Activated T-cell treated with anti-CD3 and anti-CD28 coated beads, Interleukin-2, amount 50 U/mL, for 24 hours (primary cell): ENCODE measurements at places on chromosomes 2 and 18.

DNA sequence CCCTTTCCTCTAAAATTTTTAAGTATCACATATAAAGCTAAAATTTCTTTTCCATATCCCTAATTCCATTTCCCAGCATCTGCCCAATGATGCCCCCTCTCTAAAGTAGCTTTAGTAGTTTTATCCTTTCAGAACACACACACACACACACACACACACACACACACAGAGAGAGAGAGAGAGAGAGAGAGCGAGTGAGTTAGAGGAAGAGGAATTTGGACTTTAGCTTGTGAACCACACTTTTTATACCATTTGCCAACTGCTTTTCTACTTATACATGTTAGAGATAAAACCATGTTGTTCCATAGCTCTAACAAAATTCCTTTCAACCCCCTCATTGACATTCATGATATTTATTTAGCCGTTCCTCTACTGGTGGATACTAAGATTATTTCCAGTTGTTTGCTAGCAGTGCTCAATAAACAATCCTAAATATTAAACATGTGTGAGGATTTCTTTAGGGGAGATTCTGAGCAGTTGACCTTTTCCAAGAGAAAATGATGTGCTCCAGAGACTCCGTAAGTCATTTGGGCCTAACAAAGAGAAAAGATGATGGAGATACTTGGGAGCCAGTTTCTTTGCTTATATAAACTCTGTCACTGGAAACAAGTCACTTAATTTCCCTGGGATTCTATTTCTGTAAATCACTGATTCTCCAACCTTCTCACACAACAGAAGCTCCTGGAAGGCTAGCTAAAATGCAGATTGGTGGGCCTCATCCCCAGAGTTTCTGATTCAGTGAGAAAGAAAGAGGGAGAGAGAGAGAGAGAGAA, 229.7 kb upstream of the SP5 start:
- DNase-seq = no peak

DNA sequence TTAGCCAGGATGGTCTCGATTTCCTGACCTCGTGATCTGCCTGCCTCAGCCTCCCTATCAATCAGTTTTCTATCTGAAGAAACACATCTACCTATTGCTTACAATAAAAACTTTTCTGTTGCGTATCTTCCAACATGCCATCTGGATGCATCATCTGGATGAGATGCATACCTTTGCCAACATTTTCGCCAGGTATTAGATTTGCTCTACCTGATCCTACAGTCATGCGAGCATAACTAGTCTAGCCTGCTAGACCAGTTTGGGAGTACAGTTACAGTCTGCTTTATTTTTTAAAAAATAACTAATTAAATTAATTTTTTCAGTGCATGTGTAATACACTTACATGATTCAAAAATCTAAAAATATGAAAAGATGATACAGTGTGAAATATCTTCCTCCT, 334.0 kb upstream of the MEX3C start:
- no peak for DNase-seq

GRCh38 chr2:20623741-20624155, 27.1 kb downstream of the HS1BP3 start:
- no peak for DNase-seq

DNA sequence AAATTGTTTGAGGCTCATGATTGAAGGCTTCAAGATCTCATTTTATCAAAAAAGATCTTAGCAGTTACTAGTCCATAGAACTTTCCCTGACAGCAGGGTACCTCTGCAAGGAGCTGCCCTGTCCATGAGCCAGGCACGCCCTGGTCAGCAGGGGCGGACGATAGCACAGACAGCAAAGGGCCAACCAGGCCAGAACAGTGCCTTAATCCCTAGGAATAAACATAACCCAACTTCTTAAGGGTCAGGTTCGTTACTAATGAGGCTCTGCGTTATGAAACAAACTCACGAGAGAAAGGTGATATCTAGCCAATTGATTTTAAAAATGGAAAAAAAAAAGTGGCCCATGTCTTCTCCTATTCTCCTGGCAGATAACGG, 59.2 kb downstream of the BCL2 start:
- DNase-seq = no peak

- peak; percentile 77 for DNase-seq
Measured at GRCh38 chr2:68909793-68910674, 38.8 kb upstream of the BMP10 start.

DNA sequence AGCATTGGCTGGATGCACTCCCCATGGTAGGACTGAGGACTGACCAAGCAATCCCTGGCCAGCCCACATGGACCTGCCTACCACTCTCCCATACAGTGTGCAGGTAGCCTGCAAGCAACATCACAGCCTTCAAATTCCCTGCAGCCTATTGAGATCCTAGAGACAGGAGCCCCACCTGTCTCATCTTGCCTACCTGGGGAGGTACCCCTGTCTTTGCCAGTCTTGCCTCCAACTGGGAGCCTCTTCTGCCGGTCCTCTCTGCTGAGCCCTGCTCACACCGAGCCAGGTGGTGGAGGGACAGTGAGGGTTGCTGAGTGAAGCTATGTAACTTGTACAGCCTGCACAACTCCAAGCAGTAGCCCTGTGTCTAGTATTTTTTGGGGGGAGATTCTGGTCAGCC, 29.9 kb downstream of the TTC32 start:
- DNase-seq = no peak
